Daoy (cell line): ENCODE measurements at places on chromosomes 5 and 9.

GRCh38 chr9:17571825-17572224, 7.0 kb upstream of the SH3GL2 start:
- no peak for DNase-seq

DNA sequence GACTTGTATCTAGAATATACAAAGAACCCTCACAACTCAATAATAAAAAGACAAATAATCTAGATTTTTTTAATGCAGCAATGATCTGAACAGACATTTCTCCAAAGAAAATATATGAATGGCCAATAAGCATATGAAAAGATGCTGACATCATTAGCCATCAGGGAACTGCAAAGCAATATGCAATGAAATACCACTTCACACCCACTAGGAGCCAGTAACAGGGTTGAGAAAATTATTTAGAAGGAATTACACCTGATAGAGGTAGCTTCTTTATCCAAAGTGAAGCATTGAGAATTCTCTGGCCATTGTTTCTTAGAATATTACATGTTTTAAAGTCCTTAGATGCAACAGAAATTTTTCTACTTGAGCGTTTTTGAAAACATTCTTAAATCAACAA, 316.9 kb downstream of the KCNN2 start:
- DNase-seq = no peak

DNA sequence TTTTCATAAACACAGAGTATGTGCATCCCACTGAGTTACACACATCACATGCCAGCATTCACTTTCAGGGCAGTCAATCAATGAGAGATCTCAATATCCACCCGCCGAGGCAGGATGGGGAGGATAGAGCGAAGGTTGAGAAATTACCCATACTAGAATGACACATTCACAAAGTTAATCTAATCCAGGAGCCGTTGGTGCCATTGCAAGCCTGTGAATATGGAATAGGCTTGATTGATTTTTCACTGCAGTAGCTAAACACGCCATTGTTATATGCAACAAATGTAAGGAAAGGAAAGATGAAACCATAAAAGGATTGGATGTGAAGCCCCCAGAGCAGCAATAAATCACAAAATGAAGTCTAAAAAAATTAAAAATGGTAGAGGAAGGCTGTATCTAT, 167.9 kb upstream of the GPR151 start:
- no peak for DNase-seq

DNA sequence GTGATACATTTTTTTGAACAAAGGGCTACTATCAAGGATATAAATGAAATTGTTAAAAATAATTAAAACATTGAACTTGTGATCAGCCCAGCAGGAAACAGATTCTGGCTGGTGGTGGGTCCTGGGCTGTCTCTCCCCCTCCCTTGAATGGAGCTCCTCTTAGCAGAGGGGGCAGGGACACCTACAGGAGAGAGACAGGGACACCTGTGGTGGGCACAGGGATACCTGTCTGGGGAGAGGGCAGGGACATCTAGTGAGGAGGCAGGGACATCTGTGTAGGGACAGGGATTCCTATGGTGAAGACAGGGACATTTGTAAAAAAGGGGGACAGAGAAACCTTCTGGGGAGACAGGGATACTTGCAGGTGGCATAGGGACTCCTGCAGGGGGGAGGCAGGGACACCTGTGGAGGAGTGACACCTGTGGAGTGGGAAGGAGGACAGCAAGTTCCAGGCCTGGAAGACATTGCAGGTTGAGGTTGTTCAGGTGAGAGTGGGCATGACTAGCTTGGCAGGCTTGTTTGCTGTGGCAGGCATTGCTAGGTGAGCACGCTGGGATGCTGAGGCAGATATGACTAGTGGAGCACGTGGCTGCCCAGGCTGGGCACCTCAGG, 264.2 kb downstream of the IRX2 start:
- no peak for DNase-seq

DNA sequence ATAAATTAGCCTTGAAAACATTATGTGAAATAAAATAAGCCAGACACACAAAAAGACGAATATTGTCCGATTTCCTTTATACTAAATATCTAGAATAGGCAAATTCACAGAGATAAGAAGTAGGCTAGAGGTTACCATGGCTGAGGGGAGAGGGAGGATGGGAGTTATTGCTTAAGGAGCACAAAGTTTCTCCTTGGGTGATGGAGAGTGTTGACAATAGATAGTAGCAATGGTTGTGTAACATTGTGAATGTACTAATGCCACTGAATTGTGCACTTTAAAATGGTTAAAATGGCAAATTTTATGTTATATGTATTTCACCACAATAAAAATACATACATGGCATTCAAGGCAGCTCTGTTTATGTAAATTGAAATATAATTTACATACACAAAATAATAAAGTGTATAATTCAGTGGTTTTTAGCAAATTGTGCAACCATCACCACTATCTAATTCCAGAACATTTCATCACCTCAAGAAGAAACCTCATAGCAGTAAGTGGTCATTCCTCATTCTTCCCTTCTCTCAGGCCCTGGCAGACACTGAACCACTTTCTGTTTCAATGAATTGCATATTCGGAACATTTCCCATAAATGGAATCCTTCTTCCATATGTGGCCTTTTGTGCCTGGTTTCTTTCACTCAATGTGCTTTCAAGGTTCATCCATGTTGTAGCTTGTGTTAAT, 59.2 kb downstream of the NDST1 start:
- peak; percentile 33 for DNase-seq

DNA sequence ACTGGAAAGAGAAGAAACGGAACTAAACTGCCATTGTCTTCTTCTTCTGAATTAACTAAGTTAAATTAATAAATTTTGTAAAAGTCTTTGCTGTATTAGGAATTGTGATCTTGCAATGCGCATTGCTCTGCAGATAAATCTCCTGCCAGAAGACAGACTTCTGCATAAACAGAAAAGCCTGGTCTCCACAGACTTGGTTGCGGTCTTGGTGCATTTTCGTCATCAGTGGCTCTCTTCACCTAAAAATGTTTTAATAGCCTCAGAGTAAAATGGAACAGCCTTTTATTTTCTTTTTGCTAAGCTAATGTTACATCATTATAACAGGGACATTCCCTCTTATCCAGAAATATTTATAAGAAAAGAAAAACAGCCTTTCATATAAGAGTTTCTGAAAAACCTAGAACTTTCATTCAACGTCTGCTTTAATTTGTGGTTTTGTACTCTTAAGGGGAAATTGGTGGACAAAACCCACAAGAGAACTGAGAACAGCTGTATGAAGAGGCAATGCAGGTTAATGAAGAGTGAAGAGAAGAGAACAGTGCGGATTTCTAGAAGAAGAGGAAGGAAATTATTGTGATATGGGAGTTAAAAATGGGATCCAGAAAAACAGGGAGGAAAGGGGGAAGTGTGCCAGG, 10.1 kb downstream of the IFNA5 start:
- no peak for DNase-seq

DNA sequence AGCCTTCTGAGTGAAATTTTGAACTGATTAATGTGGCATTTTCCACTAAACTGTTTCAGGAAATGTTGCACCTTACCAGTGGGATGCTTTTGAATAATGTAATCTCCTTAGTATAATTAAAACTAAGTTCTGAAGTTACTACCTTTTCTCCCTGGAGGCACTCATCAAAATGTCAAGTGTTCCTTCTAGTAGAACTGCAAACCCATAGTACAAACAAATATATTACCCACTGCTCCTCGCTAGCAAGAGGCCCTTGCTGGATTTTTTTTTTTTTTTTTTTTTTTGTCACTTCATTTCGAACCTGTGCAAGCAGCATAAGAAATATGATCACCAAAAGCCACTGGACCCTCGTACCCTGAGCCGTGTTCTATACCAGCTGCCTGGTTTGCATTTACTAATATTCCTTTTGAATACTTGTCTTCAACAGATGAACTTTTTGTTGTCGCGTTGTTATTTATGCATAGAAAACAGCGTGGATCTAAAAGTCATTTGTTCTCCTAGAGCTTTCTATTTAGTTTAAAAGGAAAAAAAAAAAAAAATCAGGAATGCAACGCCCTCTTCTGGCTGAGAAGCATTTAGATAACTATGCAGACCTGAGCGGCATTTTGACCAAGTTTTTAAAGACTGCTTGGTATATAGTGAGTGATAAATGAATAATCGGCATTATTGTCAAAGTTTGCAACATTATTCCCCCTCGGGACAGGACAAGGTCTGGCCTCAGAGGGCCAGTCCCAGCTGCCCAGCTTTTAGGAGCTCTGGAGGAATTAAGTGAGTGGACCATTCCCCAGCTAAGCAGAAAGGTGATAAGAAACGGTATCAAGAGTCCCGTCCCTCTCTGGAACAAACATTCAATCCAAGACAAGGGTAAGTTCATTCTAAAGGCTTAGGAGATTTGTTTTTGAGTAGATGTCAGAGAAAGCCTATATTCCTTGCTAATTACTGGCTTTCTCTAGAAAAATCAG, 162.5 kb upstream of the KIF2A start:
- peak; percentile 13 for DNase-seq

DNA sequence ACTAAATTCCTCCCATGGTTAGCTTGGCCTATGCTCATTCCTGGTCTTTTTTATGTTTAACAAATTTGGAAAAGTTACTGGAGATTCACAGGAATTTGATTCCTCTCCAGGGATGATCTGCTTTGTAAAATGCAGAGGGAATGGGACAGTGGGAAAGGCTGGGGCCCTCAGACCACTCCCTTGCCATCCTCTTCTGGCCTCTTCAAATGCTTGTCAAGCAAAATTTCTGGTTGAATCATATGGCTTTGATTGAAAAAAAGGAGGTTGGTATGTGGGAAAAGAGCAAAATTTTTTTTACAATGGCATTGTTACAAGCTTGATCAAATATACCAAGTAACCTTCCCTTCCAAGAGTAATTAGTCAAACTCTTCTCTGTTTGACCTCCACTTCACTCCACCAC, 225.1 kb downstream of the PIK3R1 start:
- no peak for DNase-seq

- DNase-seq = no peak
Observed at GRCh38 chr5:164435576-164435975, 930.2 kb downstream of the MAT2B start.

- no peak for DNase-seq
Observed at GRCh38 chr9:91117474-91117891, 244.2 kb downstream of the AUH start.

GRCh38 chr9:438961-439768, 224.5 kb downstream of the DOCK8 start:
- no peak for DNase-seq

DNA sequence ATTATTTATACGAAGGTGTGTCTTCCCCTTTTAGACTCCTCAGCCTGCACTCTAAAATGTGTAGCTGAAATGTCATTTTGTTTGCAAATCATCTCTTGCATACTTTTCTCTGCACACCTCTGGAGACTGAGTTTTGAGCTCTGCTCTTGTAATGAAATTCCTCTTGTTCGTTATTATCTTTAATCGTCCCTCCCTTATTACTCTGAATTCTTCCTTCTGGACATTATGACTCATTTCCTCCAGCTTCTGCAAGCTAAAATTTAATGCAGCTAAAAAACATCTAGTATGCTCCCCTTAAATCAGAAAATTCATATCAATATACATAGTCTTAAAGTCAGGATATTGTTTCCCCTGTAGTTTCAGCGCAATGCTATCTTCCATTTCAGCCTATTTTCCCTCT, 13.5 kb downstream of the ISL1 start:
- DNase-seq = no peak

- DNase-seq = no peak
Observed at GRCh38 chr5:111790295-111790694, 33.3 kb upstream of the NREP start.
